GM23338 (cell line): ENCODE measurements at places on chromosomes 4 and X.
A peak's percentile ranks its signal among the peaks of the same experiment; 100 is the strongest.

DNA sequence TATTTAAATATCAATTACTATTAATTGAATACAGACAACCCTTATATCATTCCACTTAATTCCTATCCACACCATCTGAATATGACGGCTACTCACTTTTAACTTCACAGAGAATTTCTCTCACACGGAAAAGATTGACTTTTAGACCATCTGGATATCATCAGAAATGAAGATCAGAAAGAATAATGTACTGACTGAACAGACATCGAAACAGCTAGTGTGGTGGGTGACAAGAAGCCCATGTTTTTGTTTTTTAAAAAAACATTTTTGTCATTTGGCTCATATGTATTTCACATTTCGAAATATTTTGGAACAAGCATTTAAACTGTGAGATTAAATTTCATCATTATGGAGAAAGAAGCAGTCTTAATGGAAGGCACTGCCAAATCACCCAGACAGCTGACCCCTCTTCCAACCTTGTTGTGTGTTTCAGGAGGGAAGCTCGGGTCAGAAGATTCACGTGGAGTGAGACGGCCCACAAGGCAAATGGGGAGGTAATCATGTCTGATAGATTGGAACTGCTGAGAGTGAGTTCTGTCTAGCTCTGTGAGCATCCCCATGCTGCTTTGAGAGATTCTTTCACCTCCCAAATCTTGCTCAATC lies 204.2 kb upstream of the RASGEF1B start:
- DNase-seq = no peak
- no peaks in the 10 kb centered on the region for H3K4me1 ChIP-seq
- H3K27me3 ChIP-seq = no peaks in the 10 kb centered on the region
- H3K36me3 ChIP-seq = no peaks in the 10 kb centered on the region
- H3K27ac ChIP-seq = no peak overlapping the region
- no peak overlapping the region for H3K4me3 ChIP-seq

DNA sequence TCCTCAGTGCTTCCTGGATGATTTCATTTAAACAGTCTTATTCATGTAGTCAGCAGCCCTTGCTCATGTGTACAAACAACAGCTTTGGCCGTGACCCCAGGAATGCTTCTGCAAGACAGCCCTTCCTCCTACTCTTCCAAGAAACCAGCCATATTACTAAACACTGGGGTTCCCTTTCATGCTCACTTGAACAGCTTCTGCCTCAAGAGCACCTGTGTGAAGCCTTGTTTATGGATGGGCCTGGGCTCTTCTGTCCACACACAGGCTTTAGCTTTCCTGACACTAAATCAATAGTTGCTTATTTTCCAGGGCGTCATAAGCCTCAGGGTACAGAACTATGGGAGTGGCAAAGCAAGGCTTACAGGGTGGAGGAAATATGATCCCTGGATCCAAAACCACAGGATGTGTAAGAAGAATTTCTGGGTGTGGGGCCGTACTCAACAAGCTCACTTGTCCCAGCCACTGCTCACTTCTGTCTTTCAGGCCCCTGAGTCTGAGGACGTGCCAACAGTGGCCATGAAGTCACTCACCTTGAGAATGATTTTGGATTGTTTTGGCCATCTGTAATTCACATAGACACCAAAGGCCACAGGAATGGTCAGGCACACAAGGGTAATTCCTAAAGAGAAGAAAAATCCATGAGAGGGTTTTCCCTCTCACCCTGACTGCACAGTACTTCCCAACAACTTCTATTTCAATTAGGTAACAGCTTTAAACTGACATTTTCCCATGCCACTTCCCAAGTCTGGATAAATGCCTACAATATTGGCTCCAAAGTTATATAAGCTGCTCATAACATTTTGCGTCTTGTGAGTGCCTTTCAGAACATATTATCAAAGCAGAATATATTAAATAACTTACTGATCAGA lies 17.7 kb downstream of the SLC10A6 start:
- no peak overlapping the region for H3K4me3 ChIP-seq
- no peaks in the 10 kb centered on the region for H3K4me1 ChIP-seq
- DNase-seq = no peak
- no peaks in the 10 kb centered on the region for H3K36me3 ChIP-seq
- no peak overlapping the region for H3K27ac ChIP-seq

GRCh38 chr4:118345813-118346212 lies 7.0 kb downstream of the PRSS12 start:
- DNase-seq = no peak
- no peak overlapping the region for H3K27ac ChIP-seq
- H3K27me3 ChIP-seq = peaks cover 4% of the 10 kb centered on the region

DNA sequence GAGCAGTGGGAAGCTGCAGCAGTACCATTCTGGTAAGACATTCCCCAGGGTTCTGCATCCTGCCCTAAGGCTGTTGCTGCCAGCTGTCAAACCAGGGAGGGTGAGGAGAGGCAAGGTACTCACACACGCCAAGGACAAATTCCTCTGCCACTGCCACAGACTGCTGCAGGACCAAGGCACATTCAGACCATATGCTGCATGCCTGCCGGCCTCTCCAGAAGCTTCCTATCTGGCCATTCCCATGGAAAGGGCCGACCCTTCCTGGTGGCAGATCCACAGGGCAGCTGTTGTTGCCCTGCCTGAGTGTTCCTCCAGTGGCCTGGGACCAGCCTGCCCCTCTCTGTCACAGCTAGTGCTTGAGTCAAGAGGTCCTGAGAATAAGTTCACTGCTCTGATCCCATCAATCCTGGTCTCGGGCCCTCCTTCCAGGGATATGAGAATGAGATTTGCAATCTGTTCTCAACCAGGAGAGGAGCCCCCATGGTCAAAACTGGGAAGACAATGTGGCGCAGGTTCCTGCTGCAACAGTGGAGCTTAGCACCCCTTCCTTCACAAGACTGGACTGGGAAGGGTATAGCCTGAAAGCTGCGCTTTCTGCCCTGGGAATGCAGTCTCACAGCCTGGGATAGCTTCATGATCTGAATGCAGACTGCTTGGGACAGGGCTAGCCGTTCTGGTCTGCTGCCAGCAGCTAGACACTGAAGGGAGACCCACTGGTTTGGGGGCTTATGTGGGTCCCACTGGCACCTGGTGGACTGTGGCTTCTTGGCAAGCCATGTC lies 342.5 kb upstream of the NDST3 start:
- no peaks in the 10 kb centered on the region for H3K27me3 ChIP-seq
- H3K27ac ChIP-seq = no peak overlapping the region
- H3K4me3 ChIP-seq = no peak overlapping the region
- no peaks in the 10 kb centered on the region for H3K36me3 ChIP-seq
- peak; percentile 8 for DNase-seq

GRCh38 chrX:41289095-41289494 lies 44.9 kb upstream of the DDX3X start:
- DNase-seq = no peak
- H3K27ac ChIP-seq = no peak overlapping the region
- no peaks in the 10 kb centered on the region for H3K27me3 ChIP-seq
- no peak overlapping the region for H3K4me3 ChIP-seq
- H3K36me3 ChIP-seq = no peaks in the 10 kb centered on the region
